ENCODE measurements at places on chromosomes 16 and 17.

DNA sequence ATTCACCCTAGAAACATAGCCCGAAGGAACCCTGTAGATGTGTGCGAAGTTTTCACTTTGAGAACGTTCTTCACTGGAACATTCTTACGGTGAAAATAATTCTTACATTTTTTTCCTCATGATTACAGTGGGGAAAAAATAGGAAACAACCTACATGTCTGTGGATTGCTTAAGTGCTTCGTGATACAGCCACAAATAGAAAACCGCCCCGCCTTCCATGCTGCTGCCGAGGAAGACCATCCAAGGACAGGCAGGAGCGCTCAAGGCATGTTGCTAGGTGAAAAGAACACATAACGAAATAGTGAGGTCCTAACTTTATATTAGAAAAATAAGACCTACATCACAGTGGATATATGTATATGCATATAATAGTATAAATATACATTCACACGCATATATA is 78.8 kb downstream of the BMERB1 start:
- DNase-seq: no peak

- no peak for DNase-seq
Observed at GRCh38 chr17:49859991-49860953, 12.4 kb upstream of the TAC4 start.

GRCh38 chr16:11253009-11253994 is 2.7 kb downstream of the SOCS1 start:
- DNase-seq: no peak

GRCh38 chr17:59812139-59812538 is 80.6 kb downstream of the TUBD1 start:
- DNase-seq: no peak

DNA sequence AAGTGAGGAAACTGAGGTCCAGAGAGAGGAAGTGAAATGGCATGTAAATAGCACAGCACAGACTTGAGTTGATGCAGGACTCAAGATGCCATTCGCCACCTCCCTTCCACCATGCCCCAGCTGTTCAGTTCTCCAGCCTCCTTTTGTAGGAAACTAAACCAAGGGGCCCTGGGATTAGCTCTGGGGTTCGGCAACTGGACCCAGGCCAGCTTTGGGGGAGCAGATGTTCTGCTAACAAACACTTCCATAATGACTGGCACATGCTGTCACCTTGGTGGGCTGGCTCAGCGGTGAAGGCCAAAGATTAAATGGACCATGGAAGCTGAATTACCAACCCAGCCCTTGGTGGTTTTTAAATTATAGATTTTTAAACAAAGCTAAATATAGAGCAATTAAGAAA is 77.0 kb downstream of the IRX6 start:
- no peak for DNase-seq

DNA sequence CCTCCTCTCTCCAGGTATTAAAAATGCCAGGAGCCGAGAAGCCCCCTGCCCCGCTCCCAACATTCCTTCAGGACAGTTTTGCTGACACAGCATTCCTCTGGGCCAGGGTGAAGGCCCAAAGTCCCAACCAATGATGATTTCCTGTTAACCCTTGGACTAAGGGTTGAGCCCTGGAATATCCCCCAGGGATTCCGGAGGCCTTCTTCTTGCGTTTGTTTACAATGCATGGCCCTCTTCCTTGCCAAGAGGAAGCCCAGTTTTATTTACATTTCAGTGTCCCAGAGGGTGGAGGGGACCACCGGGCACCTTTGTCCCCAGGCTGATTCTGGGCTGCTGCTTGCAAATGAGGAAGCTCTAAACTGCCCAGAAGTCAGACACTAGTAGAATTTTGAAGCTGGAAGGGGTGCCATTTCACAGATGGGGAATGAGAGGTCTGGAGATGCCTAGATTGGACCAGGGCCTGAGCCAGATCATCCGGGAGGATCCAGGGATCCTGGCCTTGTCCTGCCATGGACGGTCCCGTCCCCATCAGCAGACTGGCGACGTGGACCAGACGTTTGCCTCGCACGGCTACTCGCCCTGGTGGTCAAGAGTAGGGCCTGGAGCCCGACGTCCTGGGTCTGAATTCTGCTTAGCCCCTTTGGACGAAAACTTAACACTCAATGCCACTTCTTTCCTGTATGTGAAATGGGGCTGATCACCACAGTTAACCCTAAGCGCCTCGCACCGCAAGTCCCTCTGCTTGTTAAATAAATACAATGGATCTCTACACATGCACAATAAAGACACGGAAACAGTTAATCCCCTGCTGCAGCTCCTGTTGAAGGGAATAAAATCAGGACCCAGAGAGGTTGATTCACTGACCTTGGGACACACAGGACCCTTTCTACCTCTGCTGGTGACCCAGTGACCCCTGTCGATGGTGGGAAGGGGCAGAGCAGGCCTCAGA is 55.6 kb upstream of the CIBAR2 start:
- DNase-seq: no peak

DNA sequence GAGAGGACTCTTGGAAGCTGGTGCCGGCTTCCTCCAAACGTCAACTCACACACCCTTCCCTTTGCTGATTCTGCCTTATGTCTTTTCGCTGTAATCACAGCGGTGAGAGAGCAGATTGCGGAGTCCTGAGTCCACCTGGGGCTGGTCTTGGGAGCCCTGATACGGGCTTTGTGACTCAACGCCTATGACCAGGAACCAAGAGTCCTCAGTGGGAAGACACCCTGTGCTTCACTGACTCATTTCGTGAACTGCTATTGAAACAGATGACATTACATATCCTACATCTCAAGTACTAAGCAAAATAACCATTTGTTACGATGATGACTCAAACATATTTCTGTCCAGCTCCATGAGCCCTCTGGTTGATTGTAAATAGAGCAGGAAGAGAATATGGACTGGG is 90.7 kb upstream of the CREBBP start:
- DNase-seq: no peak
